ENCODE measurements at places on chromosomes 3 and 15. TPM values are rescaled to one million over a fixed set of nuclear protein-coding genes. Genes with fewer than 3 reads are reported as not detected.

- no peak for DNase-seq
Observed at GRCh38 chr3:16522834-16523233, 9.3 kb upstream of the RFTN1 start.

GRCh38 chr3:191358929-191359328 is 28.6 kb upstream of the UTS2B start:
- no peak for DNase-seq

GRCh38 chr15:69154684-69155083 is 5.8 kb upstream of the GLCE start:
- DNase-seq = no peak

DNA sequence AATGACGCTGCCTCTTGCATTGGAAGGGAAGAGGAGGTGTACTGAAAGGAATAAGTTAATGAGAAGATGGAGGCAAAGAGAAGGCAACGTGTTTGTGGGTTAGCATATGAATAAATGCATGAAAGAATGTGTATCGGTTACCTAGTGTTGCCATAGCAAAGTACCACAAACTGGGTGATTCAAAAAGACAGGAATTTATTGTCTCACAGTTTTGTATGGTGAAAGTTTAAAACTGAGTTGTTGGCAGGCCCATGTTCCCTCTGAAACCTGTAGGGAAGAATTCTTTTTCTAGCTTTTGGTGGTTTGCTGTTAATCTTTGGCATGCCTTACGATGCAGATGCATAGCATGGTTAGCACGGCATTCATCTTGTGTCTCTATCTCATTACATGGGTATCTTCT is 729.9 kb downstream of the MECOM start:
- no peak for DNase-seq

DNA sequence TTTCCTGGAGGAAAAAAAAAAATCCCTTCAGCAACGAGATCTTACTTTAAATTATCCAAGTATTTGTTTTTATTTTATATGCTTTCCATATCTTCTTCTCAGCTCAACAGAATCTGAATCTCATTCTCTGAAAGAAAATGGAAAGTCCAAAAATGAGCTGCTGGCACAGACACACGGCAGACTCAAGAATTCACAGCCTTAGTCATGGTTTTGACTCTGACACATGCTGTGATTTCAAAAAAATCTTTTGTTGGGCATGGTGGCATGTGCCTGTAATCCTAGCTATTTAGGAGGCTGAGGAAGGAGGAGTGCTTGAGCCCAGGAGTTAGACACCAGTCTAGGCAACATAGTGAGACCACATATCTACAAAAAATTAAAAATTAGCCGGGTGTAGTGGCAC is 565.0 kb downstream of the MAGI1 start:
- DNase-seq = no peak

DNA sequence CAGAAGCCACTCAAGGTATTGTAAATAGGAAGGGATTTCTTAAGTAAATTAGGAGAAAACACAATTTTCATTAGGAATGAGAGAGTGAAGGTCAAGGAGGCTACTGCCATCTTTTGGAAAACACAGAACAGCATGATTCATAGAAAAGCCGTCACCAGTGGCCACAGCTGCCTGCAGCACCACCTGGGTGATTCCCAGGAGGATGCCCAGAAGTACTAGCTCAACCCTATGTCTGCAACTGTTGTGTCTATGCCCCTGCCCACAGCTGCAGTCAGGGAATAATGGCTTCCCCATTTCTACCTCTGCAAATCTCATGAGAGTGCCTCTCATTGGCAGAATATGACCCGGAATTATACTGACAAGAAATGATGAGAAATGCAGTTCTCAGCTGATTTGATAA is 300.0 kb downstream of the IGSF11 start:
- DNase-seq = no peak

DNA sequence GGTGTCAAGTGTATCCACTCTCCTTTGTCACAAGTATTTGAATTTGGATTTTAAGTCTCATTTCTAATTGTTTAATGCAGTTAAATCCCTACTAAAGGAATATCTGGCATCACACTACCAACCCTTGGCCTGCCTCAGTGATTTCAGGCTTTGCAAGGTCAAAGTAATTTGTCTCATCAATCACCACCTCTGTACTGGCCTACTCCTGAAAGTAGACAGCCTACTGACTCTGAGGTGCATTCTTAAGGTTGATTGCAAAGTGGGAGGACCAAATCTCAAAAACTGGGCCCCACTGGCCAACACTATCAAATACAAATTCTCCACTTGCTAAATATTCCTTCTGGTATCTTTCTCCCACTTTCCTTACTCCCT is 851 bp upstream of the TEX55 start:
- DNase-seq = no peak

GRCh38 chr3:14430706-14431451 is 28.5 kb downstream of the SLC6A6 start:
- no peak for DNase-seq

DNA sequence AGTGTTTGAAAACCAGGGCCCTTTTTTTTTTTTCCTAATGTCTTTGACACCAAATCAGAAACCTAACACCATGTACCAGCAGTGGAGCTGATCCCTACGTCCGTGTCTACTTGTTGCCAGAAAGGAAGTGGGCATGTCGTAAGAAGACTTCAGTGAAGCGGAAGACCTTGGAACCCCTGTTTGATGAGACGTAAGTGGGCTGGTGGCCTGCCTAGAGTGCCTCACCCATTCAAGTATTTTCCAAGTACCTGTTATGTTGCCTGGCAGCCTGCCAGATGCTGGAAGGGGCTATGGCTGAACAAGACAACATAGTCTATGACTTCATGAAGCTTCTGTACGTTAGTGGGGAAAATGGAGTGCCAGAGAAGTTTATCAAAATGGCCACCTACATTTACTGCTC is 39.7 kb downstream of the ESYT3 start:
- no peak for DNase-seq

GRCh38 chr3:115660646-115661337 is 37.5 kb downstream of the GAP43 start:
- DNase-seq = no peak

- DNase-seq = no peak
Observed at GRCh38 chr15:83917432-83917831, 263.5 kb downstream of the ADAMTSL3 start.

- DNase-seq = no peak
Observed at GRCh38 chr3:72255191-72255590, 470.2 kb upstream of the PROK2 start.

DNA sequence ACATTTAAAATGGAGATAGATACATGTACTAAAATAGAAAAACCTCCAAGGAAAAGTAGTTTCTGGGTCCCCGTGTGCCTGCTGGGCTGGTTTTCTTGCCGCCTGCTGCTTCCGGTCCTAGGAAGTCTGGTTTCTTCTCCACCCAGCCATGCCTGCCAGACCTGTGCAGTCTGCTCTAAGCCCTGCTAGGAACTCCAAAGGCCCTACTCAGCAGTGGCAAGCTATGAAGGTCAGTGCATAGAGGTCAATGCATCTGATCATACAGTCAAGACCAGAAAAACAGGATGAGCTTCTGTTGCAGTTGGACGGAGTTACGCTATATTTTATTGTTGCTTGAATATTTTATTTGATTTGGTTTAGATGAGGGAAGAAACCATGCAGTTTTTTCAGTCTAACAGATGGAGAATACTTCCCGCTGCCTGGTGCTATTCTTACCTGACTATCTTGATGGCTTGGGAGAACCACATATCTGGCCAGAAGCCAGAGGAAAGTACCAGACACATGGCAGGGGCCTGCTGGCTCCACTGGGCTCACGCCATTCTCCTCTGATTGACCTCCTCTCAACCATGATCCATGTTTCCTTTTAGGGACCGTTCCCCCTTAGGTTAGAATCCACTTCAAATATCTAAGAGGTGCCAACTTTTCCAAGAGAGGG is 226.8 kb upstream of the ST8SIA2 start:
- DNase-seq = no peak

DNA sequence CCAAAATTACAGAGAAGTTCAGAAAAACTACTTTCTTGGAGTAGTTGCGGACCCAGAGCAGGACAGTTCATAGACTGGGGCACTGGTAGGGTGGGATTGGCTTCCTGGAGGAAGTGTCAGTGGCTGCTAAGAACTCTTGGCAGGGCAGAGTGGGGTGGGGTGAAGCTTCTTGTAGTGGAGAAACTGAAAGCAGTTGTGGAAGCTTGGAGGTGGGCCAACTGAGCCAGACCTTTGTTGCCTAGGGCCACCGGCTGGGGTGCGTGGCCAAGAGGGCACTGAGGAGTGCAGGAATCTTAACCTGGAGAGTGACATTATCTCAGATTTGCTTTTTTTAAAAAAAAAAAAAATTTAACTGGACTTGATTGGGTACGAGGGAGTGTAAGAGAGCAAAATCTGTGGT is 3.1 kb downstream of the KAT2B start:
- peak; percentile 96 for DNase-seq

DNA sequence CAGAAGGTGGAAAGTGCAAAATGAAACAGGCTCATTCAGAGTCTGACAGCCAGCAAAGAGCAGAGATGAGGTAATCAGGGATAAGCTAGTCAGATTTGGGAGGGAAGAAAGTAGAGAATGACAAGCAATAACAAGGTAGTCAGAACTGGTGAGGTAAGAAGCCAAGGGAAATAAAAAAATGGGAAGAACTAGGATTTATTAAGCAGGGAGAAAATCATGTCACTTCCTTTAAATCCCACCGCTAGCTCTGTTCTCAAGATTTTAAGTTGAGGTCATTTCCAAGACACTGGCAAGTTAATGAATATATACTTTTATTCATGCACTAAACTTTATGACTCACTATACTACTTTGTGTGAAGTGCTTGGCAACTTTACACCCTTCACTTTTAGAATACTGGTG is 1106.8 kb downstream of the IGSF11 start:
- no peak for DNase-seq

DNA sequence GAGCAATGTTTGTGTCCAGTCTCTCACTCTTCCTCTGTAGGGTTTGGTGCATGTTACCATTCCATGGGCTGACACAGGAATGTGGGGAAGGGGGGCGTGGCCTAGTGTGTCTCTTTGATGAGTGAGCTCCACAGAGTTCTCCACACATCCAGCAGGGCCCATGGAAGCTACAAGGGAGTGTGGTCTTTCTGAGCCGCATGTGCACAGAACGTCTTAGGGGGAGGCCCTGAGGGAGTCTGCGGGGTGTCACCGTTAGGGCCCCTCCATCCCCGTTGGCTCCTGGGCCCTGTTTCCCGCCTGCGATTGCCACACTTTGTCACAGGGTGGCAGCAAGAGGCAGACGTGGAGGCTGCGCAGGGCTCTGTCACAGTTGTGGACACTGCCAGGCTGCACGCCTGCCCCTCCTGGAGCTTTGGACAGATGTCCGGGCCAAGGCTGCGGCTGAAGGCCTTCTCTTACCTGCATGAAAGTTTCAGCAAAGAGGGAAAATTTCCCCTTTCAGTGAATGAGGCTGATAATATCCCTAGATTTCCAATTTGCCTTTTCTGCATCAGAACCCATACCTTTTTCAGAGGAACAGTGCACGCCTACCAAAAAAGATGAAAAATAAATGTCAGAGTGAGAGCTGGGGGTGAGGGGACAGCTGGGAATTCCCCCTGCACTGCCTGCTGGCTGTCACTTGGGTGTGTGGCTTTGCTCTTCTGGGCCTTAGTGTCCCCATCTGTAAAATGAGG is 24.3 kb downstream of the CACNA2D3 start:
- DNase-seq = no peak

DNA sequence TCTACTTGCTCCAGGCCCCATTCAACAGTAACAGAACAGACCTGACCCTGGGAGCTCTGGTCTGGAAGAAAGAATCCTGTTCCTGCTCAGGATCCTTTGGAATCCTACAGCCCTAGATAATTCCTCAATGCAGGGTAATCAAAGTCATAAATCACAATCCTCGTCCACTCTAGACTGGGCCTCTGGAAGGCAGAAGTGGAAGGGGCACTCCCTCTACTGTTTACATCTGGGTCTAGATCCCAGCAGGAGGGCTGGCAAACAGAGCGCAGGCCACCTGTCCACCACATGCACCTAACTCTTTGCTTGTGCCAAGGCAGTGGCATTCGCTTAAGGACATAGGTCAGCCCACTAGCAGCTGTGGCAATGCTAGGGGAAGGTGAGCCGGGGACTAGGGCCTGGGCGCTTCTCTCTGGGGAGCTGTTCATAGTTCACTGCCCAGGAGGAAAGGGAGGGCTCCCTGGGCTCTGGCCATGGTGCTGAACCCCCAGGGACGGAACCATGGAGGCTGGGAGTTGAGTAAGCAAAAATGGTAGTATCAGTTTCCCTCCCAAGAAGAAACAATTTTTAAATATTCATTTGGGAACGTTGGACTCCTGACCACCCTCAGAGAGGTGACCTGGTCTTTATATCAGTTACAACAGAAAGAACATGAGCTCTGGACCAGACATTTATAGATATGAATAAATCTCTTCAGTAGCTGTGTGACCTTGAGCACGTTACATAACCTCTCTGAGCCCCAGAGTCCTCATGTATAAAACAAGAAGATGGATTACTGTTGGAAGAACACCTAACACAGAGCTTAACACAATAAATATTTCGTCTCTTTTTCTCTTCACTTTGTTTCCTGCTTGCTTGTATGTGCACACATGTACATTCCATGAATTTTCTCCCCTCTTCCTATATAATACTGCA is 90.2 kb downstream of the NTRK3 start:
- no peak for DNase-seq

- DNase-seq = no peak
Observed at GRCh38 chr15:70039917-70040316, 57.8 kb downstream of the TLE3 start.

DNA sequence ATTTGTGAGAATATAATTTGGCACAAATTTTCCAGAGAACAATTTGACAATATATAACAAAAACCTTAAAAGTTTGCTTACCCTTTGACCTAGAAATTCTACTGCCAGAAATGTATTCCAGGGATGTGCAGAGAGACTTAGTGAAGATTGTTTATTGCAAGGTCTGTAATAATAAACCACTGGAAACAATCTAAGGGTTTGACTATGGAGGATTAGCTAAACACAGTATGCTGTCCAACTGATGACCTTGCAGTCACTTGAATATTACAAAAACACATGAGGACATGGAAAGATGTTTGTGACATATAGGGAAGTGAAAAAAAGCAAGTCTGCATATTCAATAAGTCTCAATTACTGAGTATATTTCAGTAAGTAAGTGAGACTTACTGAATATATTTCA is 48.1 kb upstream of the CDV3 start:
- DNase-seq = no peak

GRCh38 chr3:114666623-114667022 is 372.8 kb downstream of the TIGIT start:
- no peak for DNase-seq

GRCh38 chr3:72266016-72266370 is 481.0 kb upstream of the PROK2 start:
- DNase-seq = no peak

- no peak for DNase-seq
Observed at GRCh38 chr15:89958107-89958805, 42.9 kb upstream of the ZNF710 start.

The NME9 gene
- total RNA-seq = not detected

The FEZF2 gene
- total RNA-seq = not detected

The SLC51A gene
- not detected for total RNA-seq

The FETUB gene
- total RNA-seq = not detected

The MED12L gene
- 0.19 TPM for total RNA-seq

The CHRNB4 gene
- 0.34 TPM for total RNA-seq

The CHRNA5 gene
- total RNA-seq = 0.99 TPM

The RNF111 gene
- 18.0 TPM for total RNA-seq

The TIMP4 gene
- 48.0 TPM for total RNA-seq

The PRKCD gene
- total RNA-seq = 7.0 TPM

The TJP1 gene
- total RNA-seq = 108 TPM
